Glutamatergic neuron (in vitro differentiated cells): ENCODE measurements at places on chromosomes 2 and 18.

- no peak for DNase-seq
Measured at GRCh38 chr2:126431136-126431535, 224.8 kb upstream of the GYPC start.

DNA sequence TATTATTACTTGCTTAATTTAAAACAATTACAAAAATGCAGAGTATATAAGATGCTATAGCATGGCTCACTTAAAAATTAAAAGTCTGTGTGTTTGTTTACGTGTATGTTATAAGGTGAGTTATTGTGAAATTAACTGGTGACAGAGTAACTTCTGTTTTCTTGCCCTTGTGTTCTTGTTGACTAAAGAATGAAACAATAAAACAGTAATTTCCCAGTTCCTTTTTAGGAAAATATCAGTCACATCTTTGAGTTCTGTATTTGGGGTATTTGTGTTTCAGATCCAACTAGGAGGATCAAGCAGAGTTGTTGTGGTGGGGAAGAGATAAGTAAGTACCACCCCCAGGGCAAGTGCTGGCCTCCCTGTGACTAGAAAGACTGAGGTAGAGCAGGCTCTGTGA is 143.6 kb downstream of the CCDC148 start:
- no peak for DNase-seq

DNA sequence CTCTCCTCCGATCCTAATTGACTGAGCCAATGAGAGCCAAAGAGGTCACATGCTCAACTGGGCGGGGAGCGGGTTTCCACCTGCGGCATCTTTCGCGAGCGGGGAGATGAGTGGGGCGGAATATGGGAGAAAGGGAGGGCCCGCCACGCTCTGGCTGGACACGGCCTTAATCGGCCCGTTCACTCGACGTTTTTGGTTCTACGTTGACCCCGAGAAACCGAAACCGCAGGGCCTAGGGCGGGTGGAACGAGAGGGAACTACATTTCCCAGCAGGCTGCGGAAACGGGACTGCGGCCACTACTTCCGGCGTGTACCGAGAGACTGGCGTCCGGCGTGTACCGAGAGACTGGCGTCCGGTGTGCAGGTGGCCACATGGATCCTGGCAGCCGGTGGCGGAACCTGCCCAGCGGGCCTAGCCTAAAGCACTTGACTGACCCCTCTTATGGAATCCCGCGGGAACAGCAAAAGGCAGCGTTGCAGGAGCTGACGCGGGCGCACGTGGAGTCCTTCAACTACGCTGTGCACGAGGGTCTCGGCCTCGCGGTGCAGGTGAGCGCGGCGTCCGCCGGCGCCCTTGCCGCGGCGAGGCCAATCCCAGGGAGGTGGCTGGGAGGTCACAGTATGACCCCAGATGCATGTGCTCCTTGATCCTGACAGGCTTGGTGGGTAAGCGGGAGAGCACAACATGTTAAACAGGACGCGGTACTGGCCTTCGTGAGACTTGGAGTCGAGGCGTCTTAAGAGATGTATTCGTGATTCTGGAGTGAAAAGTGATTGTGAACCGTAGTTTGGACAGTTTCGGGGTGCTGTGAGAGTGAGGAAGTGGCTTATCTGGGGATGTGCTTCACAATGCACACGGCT is at the start of gene POLR1B:
TSS of gene POLR1B (plus strand) at position 343 of the 861 bp plus-strand sequence. CDS start at position 373, 30 bp downstream.
- peak; percentile 85 for DNase-seq

DNA sequence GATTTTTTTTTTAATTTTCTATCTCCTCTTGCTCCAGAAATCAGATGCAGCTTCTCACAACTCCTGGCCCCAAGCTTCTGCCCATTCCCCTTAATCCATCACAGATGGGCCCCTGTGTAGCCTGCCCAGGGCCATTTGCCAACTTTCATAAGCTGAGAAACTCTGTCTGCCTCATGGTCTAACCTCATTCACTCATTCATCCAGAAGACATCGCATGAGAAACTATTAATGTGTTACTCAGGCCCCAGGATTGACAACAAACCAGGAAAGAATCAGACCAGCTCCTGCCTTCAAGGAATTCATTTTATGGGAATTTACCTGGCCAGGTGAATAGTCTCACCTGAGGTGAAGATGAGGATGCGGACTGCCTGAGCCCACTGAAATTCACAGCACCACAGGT is 35.0 kb downstream of the SLC14A2 start:
- no peak for DNase-seq

- DNase-seq: no peak
Measured at GRCh38 chr2:160207804-160208654, 8.0 kb upstream of the ITGB6 start.

DNA sequence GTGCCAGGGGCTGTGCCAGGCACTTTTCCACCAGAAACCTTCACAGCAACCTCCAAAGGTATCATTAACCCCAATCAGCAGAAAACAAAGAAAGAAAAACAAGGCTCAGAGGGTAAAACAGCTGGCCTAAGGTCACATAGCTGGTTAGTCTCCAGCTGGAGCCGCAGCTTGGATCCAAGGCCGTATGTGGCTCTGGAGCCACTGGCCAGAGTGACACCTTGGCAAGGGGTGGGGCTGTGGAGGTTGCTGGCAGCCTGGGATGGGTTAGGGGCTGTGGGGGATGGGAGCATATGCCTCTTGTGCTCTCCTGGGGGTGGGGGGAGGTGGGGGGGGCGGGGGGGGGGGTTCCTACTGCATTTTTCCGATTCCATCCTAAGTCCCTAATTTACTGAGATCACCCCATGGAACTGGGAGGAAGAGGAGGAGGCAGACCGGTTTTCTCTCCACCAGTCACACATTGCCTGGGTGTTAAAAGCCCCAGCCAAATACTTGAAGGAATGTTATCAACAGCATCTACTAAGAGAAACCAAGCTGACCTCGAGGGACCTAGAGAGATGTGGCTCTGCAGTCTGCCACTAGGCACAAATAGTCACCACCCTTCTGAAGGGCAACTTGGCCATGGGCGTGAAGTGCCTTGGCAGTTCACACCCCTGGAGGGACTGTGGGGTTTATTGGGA is 8.0 kb downstream of the HAAO start:
- DNase-seq: no peak

DNA sequence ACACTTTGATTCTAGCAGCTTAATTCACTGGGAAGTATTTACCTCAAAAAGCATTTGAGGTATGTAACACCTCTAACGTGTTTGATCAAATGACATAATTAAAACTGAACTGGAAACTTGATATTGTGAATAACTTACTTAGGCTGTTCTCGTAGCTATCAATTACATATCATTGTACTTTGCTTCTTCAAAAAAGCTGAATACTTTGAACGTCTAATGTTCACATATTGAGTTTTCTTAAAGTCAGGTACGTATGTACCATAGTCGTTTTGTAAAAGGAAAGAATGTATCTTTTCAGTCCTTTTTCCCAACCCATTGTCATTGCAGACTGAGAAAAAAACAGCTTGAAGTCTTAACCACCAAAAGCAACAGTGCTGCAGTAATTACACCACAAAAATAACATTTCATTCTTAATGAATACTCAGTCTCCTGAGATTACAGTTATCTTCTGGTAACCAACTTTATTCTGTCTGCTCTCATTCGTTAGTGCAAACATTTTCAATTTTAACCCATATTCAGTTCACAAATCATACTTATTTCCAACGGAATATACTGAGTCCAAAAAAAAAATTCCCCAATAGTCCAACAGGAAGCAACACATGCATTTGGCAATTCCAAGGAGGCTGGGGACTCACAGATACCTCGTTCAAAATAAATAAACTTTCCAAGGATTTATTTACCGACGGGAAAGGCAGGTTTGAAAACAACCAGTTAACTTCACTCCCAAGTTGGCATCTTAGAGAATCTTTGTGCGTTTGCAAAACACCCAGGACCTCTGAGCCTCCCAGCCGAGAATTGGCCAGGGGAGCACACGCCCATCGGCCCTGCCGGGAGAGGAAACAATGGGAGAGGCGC is 1.1 kb downstream of the CHN1 start:
- DNase-seq: peak; percentile 64

- DNase-seq: no peak
Measured at GRCh38 chr18:32122039-32122438, 30.4 kb downstream of the RNF138 start.
